HuH-7.5 (cell line): ENCODE measurements at places on chromosomes 16 and 17.
A peak's percentile ranks its signal among the peaks of the same experiment; 100 is the strongest.

- DNase-seq = no peak
Observed at GRCh38 chr17:44628243-44629188, 27.8 kb upstream of the MEIOC start.

GRCh38 chr17:8698162-8698971 is 46.3 kb downstream of the CCDC42 start:
- DNase-seq = no peak

- DNase-seq = no peak
Observed at GRCh38 chr16:29811896-29812665, at the start of gene PRRT2. Gene PRRT2 (plus strand): TSS chr16:29812193. CDS start chr16:29813055, 862 bp downstream.

DNA sequence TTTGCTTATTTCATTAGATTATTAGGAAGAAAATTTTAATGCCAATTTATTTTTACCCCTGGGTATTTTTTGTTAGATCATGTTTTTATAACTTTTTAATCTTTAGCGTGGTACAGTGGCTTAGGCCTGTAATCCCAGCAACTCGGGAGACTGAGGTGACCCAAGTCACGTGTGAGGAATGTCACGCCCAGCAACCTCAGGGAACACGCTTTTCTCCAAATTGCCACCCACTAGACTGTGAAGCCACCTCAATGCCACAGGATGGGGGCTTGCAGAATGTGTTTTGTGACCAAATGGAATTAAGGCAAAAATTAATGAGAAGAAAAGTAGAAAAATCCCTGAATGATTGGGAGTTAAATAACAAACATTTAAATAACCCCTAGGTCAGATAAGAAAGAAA is 141.8 kb downstream of the LAT start:
- no peak for DNase-seq

DNA sequence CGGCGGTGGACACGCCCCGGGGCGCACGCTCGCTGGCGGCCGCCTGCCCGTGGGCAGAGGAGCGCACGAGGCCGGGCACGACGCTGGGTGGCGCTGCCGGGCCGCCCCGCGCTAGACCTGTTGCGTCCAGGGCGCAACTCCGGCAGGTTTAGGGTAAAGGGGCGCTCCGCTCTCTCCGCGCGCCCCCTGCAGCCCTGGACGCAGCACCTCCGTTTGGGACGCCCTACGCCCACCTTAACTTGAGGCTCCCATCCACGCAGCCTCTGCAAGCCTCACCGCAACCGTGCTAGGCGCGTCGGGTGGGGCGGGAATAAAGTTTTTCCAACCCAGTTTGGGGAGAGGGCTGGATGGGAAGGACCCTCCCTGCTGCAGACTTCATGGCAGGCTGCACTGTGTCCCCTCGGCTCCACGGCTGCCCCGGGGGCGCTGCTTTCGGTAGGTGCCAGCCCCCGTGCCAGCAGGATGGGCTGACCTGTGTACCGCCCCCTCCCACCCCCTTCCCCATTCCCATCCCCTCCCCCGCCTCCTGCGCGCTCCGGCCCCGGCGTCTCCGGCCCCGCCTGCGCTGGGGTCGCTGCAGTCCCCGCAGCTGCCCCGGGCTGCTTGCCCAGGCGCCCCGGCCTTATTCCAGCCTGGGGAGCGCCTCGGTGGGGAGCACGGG is at the start of gene SYT17:
SYT17 (plus strand) TSS at position 531 of the 661 bp plus-strand sequence. CDS start 407 bp downstream, outside the sequence.
- peak; percentile 70 for DNase-seq

GRCh38 chr16:66274335-66275110 is 92.0 kb upstream of the CDH5 start:
- DNase-seq = no peak

- DNase-seq = peak; percentile 17
Observed at GRCh38 chr17:51860954-51861561, 297.5 kb downstream of the CA10 start.

DNA sequence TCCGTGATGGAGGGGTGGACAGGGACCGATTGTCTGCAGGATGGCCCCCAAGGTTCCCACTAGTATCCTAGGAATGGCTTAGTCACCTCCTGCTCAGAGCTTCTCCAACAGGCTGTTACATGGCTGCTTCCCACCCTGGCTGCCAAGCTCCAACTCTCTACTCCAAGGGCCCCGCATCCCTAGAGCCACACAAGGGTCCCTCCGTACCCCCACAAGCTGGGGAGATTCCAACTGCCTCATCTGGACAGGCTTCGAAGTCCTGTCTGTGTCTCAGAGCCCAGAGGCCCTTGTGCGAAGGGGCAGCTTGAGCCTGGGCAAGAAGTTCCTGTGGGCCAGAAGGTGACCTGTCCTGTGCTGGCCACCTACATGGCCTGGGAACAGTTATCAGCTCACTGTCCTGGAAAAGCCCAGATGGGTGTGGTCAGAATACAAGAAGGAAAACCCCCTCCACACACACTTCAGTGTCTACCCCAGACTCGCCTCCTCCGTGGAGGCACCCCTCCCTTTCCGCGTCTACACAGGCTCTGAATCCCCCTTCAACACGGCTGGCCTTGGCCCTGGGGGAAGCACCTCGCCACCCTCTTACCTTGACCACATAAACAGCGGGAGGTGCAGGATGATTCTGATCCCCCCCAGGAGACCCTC is 586 bp downstream of the MEAK7 start:
- no peak for DNase-seq

- DNase-seq = no peak
Observed at GRCh38 chr16:87845807-87846619, 23.3 kb downstream of the SLC7A5 start.

- DNase-seq = no peak
Observed at GRCh38 chr16:65994291-65994690, 372.2 kb upstream of the CDH5 start.

GRCh38 chr17:41338961-41339485 is 11.6 kb downstream of the KRT33A start:
- DNase-seq = no peak

GRCh38 chr17:51472670-51473205 is 212.4 kb downstream of the UTP18 start:
- DNase-seq = no peak

DNA sequence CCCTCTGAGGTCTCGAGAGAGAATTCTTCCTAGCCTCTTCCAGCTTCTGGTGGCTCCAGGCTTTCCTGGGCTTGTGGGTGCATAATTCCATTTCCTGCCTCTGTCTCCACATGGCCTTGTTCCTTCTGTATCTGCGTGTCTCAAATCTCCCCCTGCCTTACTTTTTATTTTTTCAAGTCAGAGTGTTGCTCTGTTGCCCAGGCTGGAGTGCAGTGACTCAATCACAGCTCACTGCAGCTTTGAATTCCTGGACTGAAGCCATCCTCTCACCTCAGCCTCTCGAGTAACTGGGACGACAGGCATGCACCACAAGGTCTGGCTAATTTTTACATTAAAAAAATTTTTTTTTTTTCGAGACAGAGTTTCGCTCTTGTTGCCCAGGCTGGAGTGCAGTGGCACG is 120.6 kb downstream of the SHISA9 start:
- no peak for DNase-seq

DNA sequence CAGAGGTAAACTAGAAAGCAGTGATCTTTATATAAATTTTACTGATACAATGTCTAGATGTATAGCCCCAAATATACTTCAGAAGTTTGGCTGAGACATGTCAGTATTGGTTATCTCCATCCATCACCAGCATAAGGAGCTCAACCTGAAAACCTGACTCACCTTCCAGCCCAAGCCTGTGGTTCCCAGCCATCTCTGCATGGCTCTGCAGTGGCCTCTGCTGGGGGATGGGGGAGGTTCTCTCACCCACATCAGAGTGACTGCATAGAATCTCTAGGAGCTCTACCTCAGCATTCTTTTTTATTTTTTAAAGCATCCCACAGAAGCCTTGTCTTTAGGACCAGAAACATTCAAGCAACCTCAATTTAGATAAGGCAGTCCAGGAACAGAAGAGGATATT is 27.3 kb downstream of the USP7 start:
- peak; percentile 45 for DNase-seq
